ENCODE measurements at places on chromosomes 6 and 20.

DNA sequence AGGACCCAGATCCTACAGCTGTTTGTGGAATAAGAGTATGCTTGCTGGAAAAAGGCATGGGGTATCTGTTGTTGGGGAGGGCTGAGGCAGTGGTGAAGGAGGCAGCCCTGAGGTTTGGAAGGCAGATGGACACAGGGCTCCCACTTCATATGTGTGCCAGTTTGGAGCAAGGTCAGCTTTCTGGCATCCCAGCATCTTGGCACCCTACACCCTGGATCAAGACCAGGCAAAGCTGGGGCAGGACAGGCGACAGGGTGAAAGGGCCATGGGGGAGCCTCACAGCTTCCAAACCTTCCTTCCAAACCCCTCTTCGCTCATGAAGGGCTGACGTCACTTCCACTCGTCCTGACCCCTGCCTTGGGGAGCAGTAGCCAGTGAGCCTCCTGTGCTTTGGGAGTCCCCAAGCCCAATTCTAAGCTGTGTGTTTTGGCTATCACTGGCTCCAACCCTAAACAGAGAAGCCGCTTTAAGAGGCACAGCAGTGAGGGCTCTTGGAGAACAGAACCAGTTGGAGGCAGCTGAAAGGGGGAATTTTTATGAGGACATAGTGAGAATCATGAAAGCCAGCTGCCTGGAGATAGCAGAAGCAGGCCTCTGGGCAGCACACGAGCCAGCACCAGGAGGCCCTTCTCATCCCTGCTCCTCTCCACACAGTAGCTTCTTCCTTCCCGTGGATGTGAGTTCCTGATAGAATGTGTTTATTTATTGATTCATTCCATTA is 448.6 kb upstream of the CDH4 start:
- DNase-seq: no peak

DNA sequence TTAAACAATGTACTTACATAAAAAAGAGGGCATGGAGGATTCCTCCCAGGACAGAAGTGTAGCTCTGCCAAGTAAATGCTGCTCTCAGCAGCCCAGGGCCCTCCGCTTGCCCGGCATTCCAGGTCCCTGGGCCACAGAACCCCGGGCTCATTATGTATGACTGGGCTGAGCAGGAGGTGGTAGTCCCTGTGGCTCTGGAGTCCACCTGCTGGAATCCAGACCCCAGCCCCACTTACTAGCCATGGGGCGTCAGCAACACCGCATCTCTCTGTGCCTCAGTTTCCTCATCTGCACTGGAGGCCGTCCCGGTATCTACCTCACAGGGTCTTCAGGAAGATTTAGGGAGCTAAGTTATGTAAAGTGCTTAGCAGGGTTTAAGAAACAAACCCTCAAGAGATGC is 55.4 kb downstream of the PSMG4 start:
- DNase-seq: no peak

GRCh38 chr20:1215386-1216170 is 10.3 kb upstream of the RAD21L1 start:
- DNase-seq: no peak

- DNase-seq: no peak
Observed at GRCh38 chr6:53829698-53830221, 35.0 kb downstream of the LRRC1 start.
